ENCODE measurements at places on chromosomes 2 and 18.

- DNase-seq, result no peak
- no peak overlapping the region for H3K4me3 ChIP-seq
Measured at GRCh38 chr2:122734766-122735424, 979.4 kb downstream of the TSN start.

GRCh38 chr2:71452565-71452964, 796 bp upstream of the DYSF start:
- DNase-seq, result no peak
- peaks cover 44% of the 10 kb centered on the region for H3K27me3 ChIP-seq
- H3K27ac ChIP-seq, result no peak overlapping the region
- no peaks in the 10 kb centered on the region for H3K36me3 ChIP-seq

DNA sequence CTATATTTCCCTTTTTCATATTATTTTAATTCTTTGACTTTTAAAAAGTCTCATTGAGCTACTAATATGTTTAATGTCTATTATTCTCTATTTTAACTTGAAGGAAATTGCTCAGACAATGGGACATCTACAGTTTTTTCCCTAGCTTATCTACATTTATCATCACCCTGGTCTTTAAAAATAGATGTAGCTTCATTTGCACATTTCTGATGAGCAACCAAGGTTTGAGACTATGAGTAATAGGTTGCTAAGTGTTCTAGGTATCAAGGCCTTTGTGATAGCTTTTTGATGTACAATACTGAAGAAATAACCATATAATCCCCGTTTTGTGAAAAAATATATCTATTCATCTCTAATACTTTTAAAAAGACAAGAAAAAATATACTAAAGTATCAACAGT, 47.0 kb downstream of the STAT4 start:
- H3K4me1 ChIP-seq, result no peaks in the 10 kb centered on the region
- no peak overlapping the region for H3K4me3 ChIP-seq
- no peak for DNase-seq
- H3K27me3 ChIP-seq, result no peaks in the 10 kb centered on the region

GRCh38 chr2:102754456-102755145, 7.2 kb upstream of the TMEM182 start:
- DNase-seq, result no peak
- H3K36me3 ChIP-seq, result no peaks in the 10 kb centered on the region
- H3K4me1 ChIP-seq, result no peaks in the 10 kb centered on the region
- no peak overlapping the region for H3K4me3 ChIP-seq

GRCh38 chr2:189542145-189542882, 38.3 kb downstream of the SLC40A1 start:
- peaks cover 4% of the 10 kb centered on the region for H3K4me1 ChIP-seq
- no peak for DNase-seq
- no peaks in the 10 kb centered on the region for H3K36me3 ChIP-seq
- no peaks in the 10 kb centered on the region for H3K27me3 ChIP-seq

Data from neuronal stem cell (in vitro differentiated cells).